Melanocyte of skin (primary cell): ENCODE measurements at places on chromosomes 7 and 10. TPM values are rescaled to one million over a fixed set of nuclear protein-coding genes. Genes with fewer than 3 reads are reported as not detected.

Gene LRRC17
- total RNA-seq = 0.15 TPM in 1 of 2 replicates, not detected in the other

Gene CFAP69
- total RNA-seq = 1.4 and 1.5 TPM in 2 replicates

Gene HKDC1
- total RNA-seq = 10.5 and 23.1 TPM in 2 replicates

Gene MYPN
- total RNA-seq = 0.69 and 1.8 TPM in 2 replicates

Gene PNLIPRP3
- 0.67 and 0.77 TPM in 2 replicates for total RNA-seq

Gene SPDYE11
- total RNA-seq = not detected in 2 replicates

Gene CPA2
- total RNA-seq = not detected in 2 replicates
